ENCODE measurements at places on chromosomes 11 and 22.

DNA sequence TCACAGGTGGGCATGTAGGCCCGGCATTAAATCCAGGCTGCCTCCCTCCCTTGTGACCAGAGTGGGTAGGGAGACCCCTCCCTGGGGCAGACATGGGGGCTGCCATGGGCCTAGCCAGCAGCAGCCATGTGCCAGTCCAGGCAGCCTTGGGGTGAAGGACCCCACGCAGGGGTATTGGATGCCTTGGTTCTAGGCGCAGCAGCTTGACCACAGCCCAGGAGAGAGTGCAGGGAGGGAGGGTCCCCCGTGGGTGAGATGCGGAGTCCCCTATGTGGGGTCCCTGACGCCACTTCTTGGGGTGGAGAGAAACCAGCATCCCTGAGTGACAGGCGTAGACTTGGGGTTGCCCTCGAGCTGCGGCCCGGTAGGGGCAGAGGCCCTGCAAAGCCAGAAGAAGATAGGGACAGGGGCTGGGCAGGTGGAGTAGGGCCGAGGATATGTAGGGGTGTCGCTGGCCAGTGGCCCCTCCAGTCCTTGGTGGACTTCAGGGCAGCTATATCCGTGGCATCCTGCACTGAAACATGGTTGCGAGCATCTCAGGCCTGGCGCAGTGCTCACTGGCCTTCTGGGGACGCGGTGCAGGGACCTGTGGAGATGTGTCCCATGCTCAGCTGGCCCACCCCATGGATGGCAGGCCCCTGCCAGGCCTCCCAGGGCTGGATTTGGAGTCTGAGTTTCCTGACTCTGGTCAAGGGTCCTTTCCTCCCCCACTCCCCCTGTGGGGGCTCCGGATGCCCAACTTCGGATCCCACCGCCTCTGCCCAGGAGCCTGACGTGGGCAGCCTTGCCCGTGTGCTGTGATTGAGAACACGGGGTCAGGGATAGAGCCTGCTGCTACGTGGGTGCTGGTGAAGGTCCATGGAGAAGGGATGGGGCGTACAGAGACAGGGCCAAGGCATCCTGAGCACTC lies 1179.8 kb downstream of the BRD1 start:
- DNase-seq = no peak

DNA sequence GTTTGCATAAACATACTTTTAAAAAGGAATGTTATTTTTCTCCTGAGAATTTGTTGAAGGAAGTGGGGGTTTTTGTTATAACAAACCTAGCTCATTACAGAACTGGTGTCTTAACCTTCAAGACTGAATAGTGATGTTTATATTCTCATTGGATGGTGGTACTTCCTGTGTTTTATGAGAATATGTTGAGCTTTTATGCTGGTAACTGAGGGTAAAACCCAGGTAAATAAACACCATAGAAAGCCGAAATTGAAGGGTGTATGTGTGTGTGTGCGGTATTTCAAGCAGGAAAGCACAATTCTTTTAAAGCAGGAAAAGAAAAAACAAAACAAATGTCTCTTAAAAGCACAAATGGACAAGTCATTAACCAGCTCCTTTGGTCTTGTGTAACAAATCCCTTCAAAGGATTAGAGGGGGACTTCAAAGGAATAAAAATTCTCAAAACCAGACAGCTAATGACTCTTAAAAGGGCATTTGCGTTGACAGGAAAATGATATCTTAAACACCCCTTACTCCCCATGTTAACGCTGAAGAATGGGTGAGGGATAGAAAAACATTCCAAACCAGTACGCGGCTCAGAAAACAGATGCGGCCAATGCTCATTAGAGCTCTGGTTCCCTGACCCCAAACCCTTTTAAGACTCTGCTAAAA lies 23.8 kb downstream of the LMO2 start:
- no peak for DNase-seq

DNA sequence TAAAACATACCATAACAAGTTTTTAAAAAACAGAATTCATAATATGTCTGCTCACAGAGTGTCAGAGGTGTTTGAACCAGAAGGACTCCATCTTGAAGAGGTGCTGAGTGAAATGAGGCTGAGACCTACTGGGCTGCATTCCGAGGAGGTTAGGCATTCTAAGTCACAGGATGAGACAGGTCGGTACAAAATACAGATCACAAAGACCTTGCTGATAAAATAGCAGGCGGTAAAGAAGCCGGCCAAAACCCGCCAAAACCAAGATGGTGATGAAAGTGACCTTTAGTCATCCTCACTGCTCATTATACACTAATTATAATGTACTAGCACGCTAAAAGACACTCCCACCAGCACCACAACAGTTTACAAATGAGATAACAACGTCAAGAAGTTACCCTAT lies 116.4 kb downstream of the ARHGAP32 start:
- no peak for DNase-seq

GRCh38 chr11:2827256-2827655 lies 58.3 kb downstream of the CDKN1C start:
- DNase-seq = no peak

DNA sequence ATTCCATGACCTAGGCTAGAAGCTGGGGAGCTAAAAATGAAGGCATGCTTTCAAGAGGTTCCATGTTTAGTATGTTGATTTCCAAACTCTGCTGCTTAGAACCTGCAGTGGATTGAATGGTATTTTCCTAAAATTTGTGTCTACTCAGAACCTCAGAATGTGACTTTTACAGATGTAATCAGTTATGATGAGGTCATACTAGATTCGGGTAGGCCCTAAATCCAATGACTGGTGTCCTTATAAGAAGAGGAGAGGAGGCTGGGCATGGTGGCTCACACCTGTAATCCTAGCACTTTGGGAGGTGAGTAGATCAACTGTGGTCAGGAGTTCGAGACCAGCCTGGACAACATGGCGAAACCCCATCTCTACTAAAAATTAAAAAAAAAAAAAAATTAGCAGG lies 3.5 kb upstream of the FEZ1 start:
- no peak for DNase-seq

DNA sequence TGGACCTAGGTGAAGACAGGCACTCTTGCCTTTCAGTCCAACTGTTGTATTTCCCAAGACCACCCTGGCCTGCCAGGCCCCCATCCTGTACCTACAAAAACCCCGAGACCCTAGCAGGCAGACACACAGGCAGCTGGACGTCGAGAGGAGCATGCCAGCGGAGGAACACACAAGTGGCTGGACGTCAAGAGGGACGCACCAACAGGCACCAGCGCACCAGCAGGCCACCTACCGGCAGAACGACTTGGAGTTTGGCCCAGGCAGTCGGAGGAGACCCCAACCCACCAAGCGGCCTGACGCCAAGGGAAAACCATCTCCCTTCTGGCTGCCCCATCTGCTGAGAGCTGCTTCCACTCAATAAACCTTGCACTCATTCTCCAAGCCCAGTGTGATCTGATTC lies 1883.4 kb upstream of the RAG2 start:
- no peak for DNase-seq

DNA sequence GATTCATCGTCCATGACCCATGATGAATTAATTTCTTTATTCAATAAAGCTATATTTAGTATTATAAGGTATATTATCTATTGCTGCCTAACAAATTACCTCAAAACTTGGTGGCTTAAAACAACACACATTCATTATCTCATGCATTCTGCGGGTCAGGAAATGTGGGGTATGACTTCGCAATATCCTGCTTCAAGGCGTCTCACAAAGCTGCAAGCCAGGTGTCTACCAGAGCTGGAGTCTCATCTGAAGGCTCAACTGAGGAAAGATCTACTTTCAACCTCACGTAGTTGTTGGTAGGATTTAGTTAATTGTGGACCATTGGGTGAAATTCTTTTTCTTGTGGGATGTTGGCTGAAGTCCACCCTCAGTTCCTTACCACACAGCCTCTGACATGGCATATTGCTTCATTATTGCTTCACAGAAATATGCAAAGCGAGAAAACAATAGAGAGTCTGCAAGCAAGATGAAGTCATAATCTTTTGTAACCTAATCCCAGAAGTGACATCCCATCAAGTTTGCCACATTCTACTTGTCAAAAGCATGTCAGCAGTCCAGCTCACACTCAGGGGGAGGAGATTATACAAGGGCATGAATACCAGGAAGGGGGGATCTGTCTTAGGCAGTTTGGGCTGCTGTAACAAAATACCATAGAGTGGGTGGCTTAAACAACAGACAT lies 45.1 kb downstream of the KREMEN1 start:
- no peak for DNase-seq

- DNase-seq = no peak
Measured at GRCh38 chr11:16891165-16891564, 123.0 kb downstream of the PLEKHA7 start.

- no peak for DNase-seq
Measured at GRCh38 chr11:19602891-19603290, 109.7 kb upstream of the NAV2 start.

Data from activated naive CD8-positive, alpha-beta T cell treated with anti-CD3 and anti-CD28 coated beads, Interleukin-2, amount 50 U/mL, for 16 hours (primary cell).